ENCODE measurements at places on chromosomes 13 and 19. TPM values are rescaled to one million over a fixed set of nuclear protein-coding genes. Genes with fewer than 3 reads are reported as not detected.
A peak's percentile ranks its signal among the peaks of the same experiment; 100 is the strongest.

The SIGLEC10 gene
- total RNA-seq, result not detected

The ZNF541 gene
- not detected for total RNA-seq

- H3K4me3 ChIP-seq, result no peak overlapping the region
- H3K27me3 ChIP-seq, result no peaks in the 10 kb centered on the region
- H3K27ac ChIP-seq, result peak overlapping the region; percentile 54
Observed at GRCh38 chr13:114285166-114285808, 3.9 kb downstream of the UPF3A start.

DNA sequence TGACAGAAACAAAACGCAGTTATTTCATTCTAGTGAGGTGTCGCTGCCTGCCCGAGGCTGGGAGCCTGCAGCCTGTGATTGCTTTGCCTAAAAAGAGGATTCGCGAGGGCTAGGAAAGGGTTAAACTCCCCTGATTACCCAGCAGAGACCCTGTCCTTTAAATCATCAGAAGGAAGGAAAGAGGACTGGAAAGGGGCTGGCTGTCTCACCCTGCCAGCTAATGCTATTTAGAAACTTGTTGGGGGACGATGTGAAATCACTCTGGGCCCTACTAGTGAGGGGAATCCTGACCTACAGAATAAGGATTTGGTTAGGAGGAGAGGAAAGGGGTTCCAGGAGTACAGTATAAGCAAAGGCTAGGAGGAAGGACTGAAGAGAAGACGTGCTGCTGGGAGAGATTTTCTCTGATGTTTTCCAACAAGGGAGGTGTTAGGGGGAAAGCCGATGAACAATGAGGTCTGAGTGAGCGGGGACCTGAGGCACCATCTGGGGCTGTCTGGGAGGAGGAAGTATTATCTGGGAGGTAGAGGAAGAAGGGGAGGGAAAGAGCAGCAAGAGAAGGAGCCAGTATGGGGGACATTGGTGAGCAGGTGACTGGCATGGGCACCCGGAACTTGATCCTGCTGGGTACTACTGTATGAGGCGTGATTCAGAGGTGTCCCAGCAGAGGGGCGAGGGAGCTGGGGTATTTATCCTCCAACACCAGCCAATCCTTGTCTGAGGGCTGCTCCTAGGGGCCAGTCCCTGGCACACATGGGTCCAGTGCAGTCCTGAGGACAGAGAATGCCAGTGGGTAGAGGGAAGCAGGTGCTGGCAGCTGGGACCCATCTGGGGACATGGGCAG, 55.7 kb upstream of the PTPRS start:
- H3K36me3 ChIP-seq, result no peaks in the 10 kb centered on the region
- DNase-seq, result no peak
- H3K27ac ChIP-seq, result no peak overlapping the region
- H3K4me1 ChIP-seq, result peaks cover 8% of the 10 kb centered on the region

DNA sequence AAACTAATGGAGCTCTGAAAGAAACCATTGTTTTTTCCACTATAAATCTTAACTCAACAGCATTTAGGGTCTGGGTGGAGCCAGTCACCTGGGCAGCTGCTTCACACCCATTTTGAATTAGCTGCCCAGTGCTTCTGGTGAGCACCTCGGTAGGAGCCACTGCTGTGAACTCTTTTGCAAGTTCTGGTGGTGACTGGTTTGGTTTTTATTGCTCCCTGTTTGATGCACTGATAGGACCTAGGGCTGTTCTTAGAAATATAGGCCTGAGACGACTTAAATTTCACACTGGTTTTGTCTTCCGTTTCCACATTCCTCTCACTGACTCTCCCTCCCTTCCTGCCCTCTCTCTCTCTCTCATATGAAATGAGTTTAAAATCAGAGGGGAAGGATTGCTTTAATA, 103.9 kb downstream of the GGACT start:
- DNase-seq, result no peak
- no peak overlapping the region for H3K4me3 ChIP-seq
- H3K27ac ChIP-seq, result no peak overlapping the region

Data from Caco-2 (cell line).